Right renal pelvis (tissue), 4 donors: ENCODE measurements at places on chromosomes 7 and 10. TPM values are rescaled to one million over a fixed set of nuclear protein-coding genes. Genes with fewer than 3 reads are reported as not detected.

CTAGE8 gene
- 6.8 TPM for polyA plus RNA-seq

PPP1R3C gene
- polyA plus RNA-seq: 37.3 TPM

PIK3CG gene
- polyA plus RNA-seq: 2.1 TPM

EN2 gene
- polyA plus RNA-seq: 0.07 TPM

MMS19 gene
- polyA plus RNA-seq: 83.2 TPM

RADIL gene
- 2.7 TPM for polyA plus RNA-seq

SORCS1 gene
- 19.8 TPM for polyA plus RNA-seq

XRCC2 gene
- 6.4 TPM for polyA plus RNA-seq

HOXA10 gene
- 144 TPM for polyA plus RNA-seq

GRID1 gene
- polyA plus RNA-seq: 2.1 TPM

PANK1 gene
- polyA plus RNA-seq: 43.1 TPM

SCIN gene
- 119 TPM for polyA plus RNA-seq

CPEB3 gene
- 5.0 TPM for polyA plus RNA-seq

DKK1 gene
- 58.8 TPM for polyA plus RNA-seq

CCDC172 gene
- not detected for polyA plus RNA-seq

ETV1 gene
- 46.0 TPM for polyA plus RNA-seq

DLX6 gene
- polyA plus RNA-seq: 0.05 TPM

GIMAP1 gene
- polyA plus RNA-seq: 2.8 TPM

FKBP14 gene
- polyA plus RNA-seq: 21.6 TPM

IL6 gene
- polyA plus RNA-seq: not detected

ANXA8L1 gene
- 0.42 TPM for polyA plus RNA-seq

PON1 gene
- 0.55 TPM for polyA plus RNA-seq

CALHM3 gene
- 0.05 TPM for polyA plus RNA-seq

CRHR2 gene
- 0.25 TPM for polyA plus RNA-seq

PTF1A gene
- polyA plus RNA-seq: not detected

NAT16 gene
- polyA plus RNA-seq: 0.13 TPM

PON3 gene
- 1.6 TPM for polyA plus RNA-seq

C10orf143 gene
- polyA plus RNA-seq: 6.0 TPM

TAS2R4 gene
- polyA plus RNA-seq: 1.3 TPM

CACNA2D1 gene
- 25.4 TPM for polyA plus RNA-seq

ZNF727 gene
- not detected for polyA plus RNA-seq

ARMH3 gene
- polyA plus RNA-seq: 18.9 TPM

NMT2 gene
- polyA plus RNA-seq: 36.1 TPM

DLG5 gene
- 40.4 TPM for polyA plus RNA-seq

TDRD1 gene
- polyA plus RNA-seq: not detected

CPED1 gene
- 43.0 TPM for polyA plus RNA-seq

LBX1 gene
- not detected for polyA plus RNA-seq

ALOX5 gene
- 1.9 TPM for polyA plus RNA-seq

IGFBP3 gene
- 114 TPM for polyA plus RNA-seq

SPDYE9 gene
- 0.97 TPM for polyA plus RNA-seq

IFIT2 gene
- polyA plus RNA-seq: 9.8 TPM

HMX3 gene
- not detected for polyA plus RNA-seq

PIK3AP1 gene
- polyA plus RNA-seq: 5.5 TPM

CLCN1 gene
- polyA plus RNA-seq: 0.11 TPM

OR6B1 gene
- polyA plus RNA-seq: not detected

CHAT gene
- not detected for polyA plus RNA-seq

SNX10 gene
- polyA plus RNA-seq: 29.1 TPM
